ENCODE measurements at places on chromosomes 3 and 15.

DNA sequence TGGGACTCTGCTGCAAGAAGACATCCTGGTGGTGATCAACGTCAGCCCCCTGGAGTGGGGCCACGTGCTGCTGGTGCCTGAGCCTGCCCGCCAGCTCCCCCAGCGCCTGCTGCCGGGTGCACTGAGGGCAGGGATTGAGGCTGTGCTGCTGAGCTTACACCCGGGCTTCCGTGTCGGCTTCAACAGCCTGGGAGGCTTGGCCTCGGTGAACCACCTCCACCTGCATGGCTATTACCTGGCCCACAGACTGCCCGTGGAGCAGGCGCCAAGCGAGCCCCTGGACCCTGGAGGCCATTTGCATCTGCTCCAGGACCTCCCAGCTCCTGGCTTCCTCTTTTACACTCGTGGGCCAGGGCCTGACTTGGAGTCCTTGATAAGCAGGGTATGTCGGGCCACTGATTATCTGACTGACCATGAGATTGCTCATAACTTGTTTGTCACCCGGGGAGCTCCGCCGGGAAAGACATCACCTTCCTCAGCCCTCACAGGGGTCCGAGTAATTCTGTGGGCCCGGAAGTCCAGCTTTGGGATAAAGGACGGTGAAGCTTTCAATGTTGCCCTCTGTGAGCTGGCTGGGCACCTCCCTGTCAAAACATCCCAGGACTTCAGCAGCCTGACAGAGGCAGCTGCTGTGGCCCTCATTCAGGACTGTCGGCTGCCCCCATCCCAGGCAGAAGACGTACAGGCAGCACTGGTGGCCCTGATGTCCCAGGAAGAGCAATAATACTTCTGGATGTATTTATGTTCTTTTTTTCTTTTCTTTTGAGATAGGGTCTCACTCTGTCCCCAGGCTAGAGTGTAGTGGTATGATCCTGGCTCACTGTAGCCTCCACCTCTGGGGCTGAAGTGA is 7.6 kb downstream of the GDPGP1 start:
- DNase-seq = no peak

- no peak for DNase-seq
Observed at GRCh38 chr3:134180761-134181160, 69.9 kb downstream of the RYK start.

DNA sequence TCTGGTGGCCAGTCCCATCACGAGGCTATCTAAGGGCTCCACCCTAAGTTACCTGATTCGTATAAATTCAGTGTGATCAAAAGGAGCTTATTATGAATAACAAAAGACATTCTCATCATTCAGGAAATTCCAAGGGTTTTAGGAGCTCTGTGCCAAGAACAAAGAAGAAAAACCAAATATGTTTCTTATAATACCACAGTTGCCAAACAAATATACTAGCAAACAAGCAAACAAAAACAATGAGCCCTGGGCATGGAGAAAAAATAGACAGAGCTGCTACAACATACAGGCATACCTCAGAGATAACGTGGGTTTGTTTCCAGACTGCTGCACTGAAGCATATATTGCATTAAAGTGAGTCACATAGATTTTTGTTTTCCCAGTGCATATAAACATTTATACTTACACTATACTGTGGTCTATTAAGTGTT is 20.2 kb upstream of the CFAP161 start:
- DNase-seq = no peak

DNA sequence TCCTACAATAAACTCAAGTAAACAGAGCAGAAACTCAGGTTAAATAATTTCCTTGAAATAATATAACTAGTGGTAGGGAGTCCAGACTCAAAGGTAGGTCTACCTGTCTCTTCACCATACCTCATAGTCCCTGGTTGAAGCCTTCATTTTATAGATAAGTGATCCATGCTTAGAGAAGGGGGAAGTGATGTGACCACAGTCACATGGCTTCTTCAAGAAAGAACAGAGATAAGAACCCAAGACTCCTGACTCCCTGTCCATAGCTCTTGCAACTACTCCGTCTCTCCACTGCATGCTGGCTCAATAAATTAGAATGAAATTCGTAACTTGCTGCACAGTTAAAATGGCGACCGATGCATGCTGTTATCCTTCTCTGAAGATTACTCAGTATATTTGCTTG is 11.0 kb upstream of the C15orf61 start:
- DNase-seq = no peak

- DNase-seq = no peak
Observed at GRCh38 chr3:126546013-126546412, 12.7 kb downstream of the C3orf22 start.

- DNase-seq = no peak
Observed at GRCh38 chr3:31880020-31880419, 101.0 kb downstream of the OSBPL10 start.

GRCh38 chr15:65377105-65377975 is 462 bp downstream of the IGDCC3 start:
- DNase-seq = no peak

GRCh38 chr3:127532561-127533203 is 57.9 kb downstream of the TPRA1 start:
- no peak for DNase-seq
